Chondrocyte (in vitro differentiated cells): ENCODE measurements at places on chromosomes 4 and X. TPM values are rescaled to one million over a fixed set of nuclear protein-coding genes. Genes with fewer than 3 reads are reported as not detected.

DNA sequence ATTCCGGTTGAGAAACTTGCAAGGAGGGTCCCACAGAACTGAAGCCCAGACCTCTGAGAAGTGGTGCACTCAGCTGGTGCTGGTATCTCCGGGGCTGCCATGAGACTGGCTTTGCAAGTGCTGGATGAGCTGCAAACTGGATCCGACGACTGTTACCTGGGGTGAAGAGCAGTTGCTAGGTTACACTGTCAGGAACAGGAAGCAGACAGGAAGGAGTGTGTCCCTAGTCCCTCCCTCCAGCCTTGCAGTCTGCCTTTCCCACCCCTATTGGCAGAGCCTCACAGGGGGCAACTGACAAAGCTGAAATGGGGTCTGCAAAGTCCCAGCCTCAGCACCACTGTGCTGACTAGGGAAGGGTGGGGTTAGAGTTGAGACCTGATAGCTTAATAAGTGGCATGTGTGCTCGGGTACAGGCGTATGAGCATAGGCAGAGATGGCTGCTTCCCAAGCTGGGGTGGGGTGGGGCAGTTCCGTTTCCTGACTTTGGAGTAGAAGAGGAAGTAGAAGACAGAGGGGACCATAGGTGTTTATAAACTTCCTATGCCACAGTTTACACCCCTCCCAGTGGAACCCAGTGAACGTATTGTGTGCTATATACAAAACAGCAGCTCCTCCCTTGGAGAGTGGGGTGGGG is 18.0 kb downstream of the PPEF1 start:
- H3K4me1 ChIP-seq = peaks cover 5% of the 10 kb centered on the region
- no peak for DNase-seq
- no peak overlapping the region for H3K27ac ChIP-seq
- H3K4me3 ChIP-seq = no peak overlapping the region
- no peaks in the 10 kb centered on the region for H3K36me3 ChIP-seq

DNA sequence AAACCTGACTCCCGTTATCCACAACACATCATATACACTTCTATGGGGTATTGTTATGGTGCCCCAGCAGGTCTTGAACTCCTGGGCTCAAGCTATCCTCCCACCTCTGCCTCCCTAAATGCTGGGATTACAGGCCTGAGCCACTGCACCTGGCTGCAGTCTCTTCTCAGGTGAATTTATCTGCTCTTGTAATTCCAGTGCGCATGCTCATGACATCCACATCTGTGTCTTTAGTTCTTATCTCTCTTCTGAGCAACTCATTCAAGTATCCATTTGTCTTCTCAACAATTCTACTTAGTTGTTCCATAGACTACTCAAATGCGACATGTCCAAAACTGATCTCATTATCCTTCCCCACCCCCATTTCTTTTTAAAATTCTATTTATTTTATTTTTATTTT is 20.5 kb upstream of the MID2 start:
- H3K36me3 ChIP-seq = peaks cover 2% of the 10 kb centered on the region
- no peak overlapping the region for H3K4me3 ChIP-seq
- H3K4me1 ChIP-seq = no peaks in the 10 kb centered on the region
- peaks cover 3% of the 10 kb centered on the region for H3K27me3 ChIP-seq
- no peak for DNase-seq

DNA sequence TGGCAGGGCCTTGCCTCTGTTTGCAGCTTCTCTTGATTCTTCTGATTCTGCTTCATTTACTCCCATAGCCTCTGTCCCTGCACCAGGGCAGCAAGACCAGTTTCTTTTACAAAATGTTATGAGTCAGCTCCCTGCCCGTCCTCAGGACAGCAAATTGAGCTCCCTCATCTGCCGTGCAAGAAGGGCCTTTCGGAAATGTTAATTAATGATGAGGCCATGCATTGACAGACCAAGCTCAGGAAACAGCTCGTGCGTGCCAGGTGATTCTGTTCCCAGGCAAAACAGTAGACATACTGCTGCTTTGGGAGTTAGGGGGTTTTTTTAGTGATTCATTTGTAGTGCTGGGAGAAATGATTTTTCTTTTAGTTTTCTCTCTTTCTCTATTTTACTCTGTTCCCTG is 231.7 kb downstream of the FBXW7 start:
- no peak overlapping the region for H3K4me3 ChIP-seq
- peaks cover 4% of the 10 kb centered on the region for H3K4me1 ChIP-seq
- peaks cover 47% of the 10 kb centered on the region for H3K27me3 ChIP-seq
- no peak for DNase-seq

XPNPEP2 gene
- total RNA-seq = not detected in 3 replicates

- no peak overlapping the region for H3K4me3 ChIP-seq
- peaks cover 39% of the 10 kb centered on the region for H3K4me1 ChIP-seq
- H3K27ac ChIP-seq = no peak overlapping the region
- no peaks in the 10 kb centered on the region for H3K36me3 ChIP-seq
- no peak for DNase-seq
- no peaks in the 10 kb centered on the region for H3K27me3 ChIP-seq
Measured at GRCh38 chrX:31652650-31653049, 580.8 kb upstream of the FTHL17 start.

CCKAR gene
- total RNA-seq = not detected in 3 replicates

TLR2 gene
- 1.0 to 1.9 TPM (median 1.7 TPM) in 3 replicates for total RNA-seq

IL9R gene
- total RNA-seq = not detected in 3 replicates

DNA sequence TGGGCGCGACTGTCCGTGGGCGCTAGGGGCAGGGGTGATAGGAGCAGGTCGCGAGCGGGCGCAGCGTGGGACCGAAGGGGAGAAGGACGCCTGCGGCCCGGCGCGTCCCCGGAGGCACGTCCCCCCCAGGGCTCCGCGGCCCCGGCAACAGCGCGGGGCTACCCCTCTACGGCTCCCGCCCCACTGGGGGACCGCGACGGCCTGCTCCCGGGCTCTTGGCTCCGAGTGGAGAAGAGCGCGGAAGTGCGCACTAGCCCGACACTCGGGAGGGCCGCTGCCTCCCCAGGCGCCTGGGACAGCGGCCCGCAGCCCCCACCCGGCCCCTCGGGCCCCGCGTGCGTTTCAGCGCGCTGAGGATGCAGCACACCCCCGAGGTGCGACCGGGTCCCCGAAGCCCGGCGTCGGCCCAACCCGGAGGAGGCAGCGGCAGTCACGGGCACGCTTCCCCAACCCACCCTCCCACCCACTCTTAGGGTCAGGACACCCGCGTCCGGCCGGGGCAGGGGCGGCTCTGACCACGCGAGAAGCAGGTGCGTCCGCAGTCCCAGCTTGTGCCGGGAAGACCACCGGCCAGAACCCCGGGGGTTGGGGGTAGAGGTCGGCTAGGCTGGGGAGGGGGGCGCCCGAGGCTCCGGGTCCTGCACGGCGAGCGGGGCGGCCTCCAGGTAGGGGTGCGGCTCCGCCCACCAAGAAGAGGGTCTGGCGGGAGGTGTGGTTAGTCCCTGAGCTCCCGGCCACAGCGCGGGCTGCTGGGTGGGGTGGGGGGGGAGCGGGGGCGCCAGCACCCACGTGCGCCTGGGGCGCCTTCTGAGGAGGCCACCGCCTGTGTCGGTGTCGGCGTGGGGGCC is 18.5 kb upstream of the NAT8L start:
- H3K27me3 ChIP-seq = peaks cover 8% of the 10 kb centered on the region
- no peaks in the 10 kb centered on the region for H3K36me3 ChIP-seq
- peak overlapping the region; percentile 45 for H3K4me3 ChIP-seq
- peaks cover 8% of the 10 kb centered on the region for H3K4me1 ChIP-seq
- no peak for DNase-seq

- H3K4me1 ChIP-seq = peaks cover 24% of the 10 kb centered on the region
- no peak overlapping the region for H3K27ac ChIP-seq
- no peaks in the 10 kb centered on the region for H3K27me3 ChIP-seq
- no peaks in the 10 kb centered on the region for H3K36me3 ChIP-seq
- no peak for DNase-seq
Measured at GRCh38 chr4:8230033-8230432, 30.9 kb downstream of the SH3TC1 start.

GRCh38 chr4:168309781-168310180 is 8.8 kb downstream of the DDX60 start:
- H3K4me3 ChIP-seq = no peak overlapping the region
- no peaks in the 10 kb centered on the region for H3K27me3 ChIP-seq
- no peaks in the 10 kb centered on the region for H3K4me1 ChIP-seq

FAM149A gene
- 5.4 to 7.1 TPM (median 5.8 TPM) in 3 replicates for total RNA-seq

- no peaks in the 10 kb centered on the region for H3K36me3 ChIP-seq
- no peak overlapping the region for H3K4me3 ChIP-seq
- no peaks in the 10 kb centered on the region for H3K27me3 ChIP-seq
- H3K27ac ChIP-seq = no peak overlapping the region
- H3K4me1 ChIP-seq = peaks cover 15% of the 10 kb centered on the region
Measured at GRCh38 chr4:185429660-185430059, 3.9 kb upstream of the UFSP2 start.

- H3K27ac ChIP-seq = no peak overlapping the region
- DNase-seq = no peak
- H3K4me3 ChIP-seq = no peak overlapping the region
- H3K4me1 ChIP-seq = no peaks in the 10 kb centered on the region
Measured at GRCh38 chr4:131989576-131989975, 1159.5 kb upstream of the PCDH10 start.

- DNase-seq = no peak
- H3K4me1 ChIP-seq = peaks cover 33% of the 10 kb centered on the region
- no peak overlapping the region for H3K4me3 ChIP-seq
- H3K27ac ChIP-seq = peak overlapping the region; percentile 43
- no peaks in the 10 kb centered on the region for H3K36me3 ChIP-seq
Measured at GRCh38 chr4:182488896-182489295, 245.7 kb downstream of the TENM3 start.

- peaks cover 8% of the 10 kb centered on the region for H3K36me3 ChIP-seq
- H3K27ac ChIP-seq = no peak overlapping the region
- no peaks in the 10 kb centered on the region for H3K27me3 ChIP-seq
- DNase-seq = no peak
- no peak overlapping the region for H3K4me3 ChIP-seq
Measured at GRCh38 chr4:147765121-147765529, 33.2 kb downstream of the ARHGAP10 start.

GRCh38 chrX:149527705-149528104 is 13.1 kb upstream of the EOLA1 start:
- H3K36me3 ChIP-seq = peaks cover 2% of the 10 kb centered on the region
- H3K27ac ChIP-seq = no peak overlapping the region
- DNase-seq = no peak
- H3K4me1 ChIP-seq = no peaks in the 10 kb centered on the region
- no peak overlapping the region for H3K4me3 ChIP-seq
- H3K27me3 ChIP-seq = no peaks in the 10 kb centered on the region

VCX gene
- total RNA-seq = 0.53 TPM in 1 of 3 replicates, not detected in the others

ADGRG4 gene
- 0.24 to 0.36 TPM (median 0.30 TPM) in 3 replicates for total RNA-seq

DNA sequence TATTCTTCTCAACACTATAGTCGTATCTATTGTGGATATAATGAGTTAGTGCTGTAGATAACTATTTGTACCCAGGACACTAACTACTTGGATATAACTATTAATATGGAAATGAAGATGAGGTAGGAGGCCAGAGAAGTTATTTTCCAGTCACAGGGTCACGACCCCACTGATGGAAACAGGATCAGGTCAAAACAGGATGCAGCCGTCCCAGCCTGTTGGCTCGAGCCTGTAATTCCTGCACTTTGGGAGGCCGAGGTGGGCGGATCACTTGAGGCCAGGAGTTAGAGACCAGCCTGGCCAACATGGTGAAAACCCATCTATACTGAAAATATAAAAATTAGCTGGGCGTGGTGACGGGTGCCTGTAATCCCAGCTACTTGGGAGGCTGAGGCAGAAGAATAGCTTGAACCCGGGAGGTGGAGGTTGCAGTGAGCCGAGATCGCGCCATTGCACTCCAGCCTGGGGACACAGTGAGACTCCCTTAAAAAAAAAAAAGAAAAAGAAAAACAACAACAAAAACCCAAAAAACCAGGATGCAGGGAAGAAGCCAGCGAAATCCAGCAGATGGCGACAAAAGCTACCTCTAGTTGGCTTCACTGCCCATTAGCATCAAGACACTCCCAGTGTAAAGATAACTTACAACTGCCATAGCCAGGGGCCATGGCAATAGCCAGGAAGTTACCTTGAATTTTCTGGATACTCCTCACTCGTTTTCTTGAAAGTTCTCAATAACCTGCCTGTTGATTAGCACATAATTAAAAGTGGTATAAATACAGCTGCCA is 37.9 kb upstream of the NKAP start:
- DNase-seq = no peak

DNA sequence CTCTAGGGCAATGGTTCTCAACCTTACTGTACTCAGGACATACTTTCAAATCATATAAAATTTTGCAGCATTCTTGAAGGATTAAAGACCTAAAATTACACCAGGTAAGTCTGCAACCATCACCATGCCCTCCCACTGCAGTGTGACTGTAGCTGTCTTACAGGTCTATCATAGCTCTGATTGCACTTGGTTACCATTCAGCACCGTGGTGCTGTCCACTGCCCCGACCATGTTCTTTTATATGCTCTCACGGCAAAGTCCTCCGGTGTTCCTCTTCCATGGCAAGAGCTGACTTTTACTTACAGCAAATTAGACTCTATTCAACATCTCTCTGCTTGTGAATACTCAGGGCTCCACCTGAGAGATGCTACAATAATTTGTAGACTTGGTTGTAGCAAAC is 11.5 kb downstream of the CRMP1 start:
- H3K27me3 ChIP-seq = no peaks in the 10 kb centered on the region
- DNase-seq = no peak

PLCXD1 gene
- total RNA-seq = 6.8 to 8.0 TPM (median 7.7 TPM) in 3 replicates

- no peaks in the 10 kb centered on the region for H3K4me1 ChIP-seq
- peaks cover 32% of the 10 kb centered on the region for H3K27me3 ChIP-seq
- peak; percentile 51 for DNase-seq
- H3K27ac ChIP-seq = no peak overlapping the region
Measured at GRCh38 chr4:6017030-6017429, 1.2 kb downstream of the C4orf50 start.

GRCh38 chr4:89489338-89489771 is 181.8 kb upstream of the GPRIN3 start:
- H3K27me3 ChIP-seq = no peaks in the 10 kb centered on the region
- no peaks in the 10 kb centered on the region for H3K36me3 ChIP-seq
- no peak for DNase-seq

DNA sequence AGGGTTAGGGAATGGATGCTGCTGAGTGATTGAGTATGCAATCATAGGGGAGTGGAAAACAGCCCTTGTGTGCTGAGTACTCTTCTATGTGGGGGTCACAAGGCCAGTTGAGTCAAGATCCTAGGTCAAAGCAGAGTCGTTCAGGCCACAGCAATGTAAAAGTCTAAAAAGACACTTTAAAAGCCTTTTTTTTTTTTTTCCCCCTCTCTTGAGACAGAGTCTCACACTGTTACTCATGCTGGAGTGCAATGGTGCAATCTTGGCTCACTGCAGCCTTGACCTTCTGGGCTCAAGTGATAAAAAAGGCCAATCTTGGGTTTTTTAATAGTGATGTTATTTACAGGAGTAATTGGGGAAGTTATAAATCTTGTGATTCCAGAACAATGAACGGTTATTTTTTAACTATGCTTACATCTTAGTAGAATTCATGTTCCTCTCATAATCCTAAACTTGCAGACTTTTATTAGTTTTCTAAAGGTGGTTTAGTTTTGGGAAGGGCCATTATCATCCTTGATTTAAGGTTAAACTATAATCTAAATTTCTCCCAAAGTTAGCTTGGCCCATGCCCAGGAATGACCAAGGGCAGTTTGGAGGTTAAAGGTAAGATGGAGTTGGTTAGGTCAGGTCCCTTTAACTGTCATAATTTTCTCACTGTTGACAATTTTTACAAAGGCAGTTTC is 82.2 kb upstream of the BMP2K start:
- H3K36me3 ChIP-seq = no peaks in the 10 kb centered on the region
- H3K4me1 ChIP-seq = peaks cover 17% of the 10 kb centered on the region
- DNase-seq = no peak
- no peak overlapping the region for H3K4me3 ChIP-seq
- no peak overlapping the region for H3K27ac ChIP-seq

GRCh38 chr4:9963328-9963727 is 58.0 kb downstream of the SLC2A9 start:
- H3K36me3 ChIP-seq = peaks cover 1% of the 10 kb centered on the region
- no peaks in the 10 kb centered on the region for H3K4me1 ChIP-seq
- H3K27ac ChIP-seq = no peak overlapping the region
- DNase-seq = no peak
- peaks cover 12% of the 10 kb centered on the region for H3K27me3 ChIP-seq
- no peak overlapping the region for H3K4me3 ChIP-seq
